ENCODE measurements at places on chromosomes 12 and 14.
A peak's percentile ranks its signal among the peaks of the same experiment; 100 is the strongest.

- no peak for DNase-seq
Observed at GRCh38 chr12:116666305-116666673, 71.6 kb downstream of the SPRING1 start.

GRCh38 chr12:28909291-28909690 is 239.8 kb upstream of the FAR2 start:
- no peak for DNase-seq

DNA sequence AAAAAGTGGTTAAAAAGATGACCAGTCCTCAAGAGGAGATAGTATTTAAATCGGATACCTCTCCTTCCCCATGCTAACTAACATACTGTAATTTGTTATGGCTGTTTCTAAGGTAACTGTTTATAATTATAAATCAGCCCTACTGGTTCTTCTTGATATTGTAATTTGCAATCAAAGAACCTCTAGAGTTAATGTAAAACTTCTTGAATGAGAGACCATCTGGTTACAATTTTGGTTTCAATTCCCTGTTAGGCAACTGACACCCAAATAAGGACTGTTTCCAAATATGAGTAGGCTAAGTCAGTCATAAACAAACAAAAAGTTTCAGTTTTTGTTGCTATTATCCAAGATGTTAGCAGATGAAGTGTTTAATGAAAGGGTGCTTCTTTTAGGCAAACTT is 120.2 kb upstream of the DNM1L start:
- DNase-seq = no peak

DNA sequence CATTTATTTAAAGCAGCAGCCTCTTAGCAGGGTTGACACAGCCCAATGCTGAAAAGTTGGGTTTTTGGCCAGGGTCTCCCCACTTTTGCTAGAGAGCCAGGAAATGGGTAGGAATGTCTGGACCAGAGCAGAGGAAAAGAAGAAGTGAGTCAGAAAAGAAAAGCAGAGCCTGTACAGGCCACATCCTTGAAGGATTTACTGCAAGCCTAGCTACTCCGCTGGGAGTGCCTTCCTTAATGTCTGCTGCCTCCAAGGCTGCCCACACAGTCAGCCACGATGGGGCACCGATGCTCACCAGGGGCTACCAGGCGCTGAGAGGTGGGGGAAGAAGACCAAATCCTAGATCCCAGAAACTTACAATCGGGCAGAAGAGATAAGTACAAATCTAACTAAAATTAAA is 139.2 kb downstream of the C12orf75 start:
- DNase-seq = no peak

GRCh38 chr12:5796171-5796958 is 148.7 kb downstream of the ANO2 start:
- peak; percentile 77 for DNase-seq

DNA sequence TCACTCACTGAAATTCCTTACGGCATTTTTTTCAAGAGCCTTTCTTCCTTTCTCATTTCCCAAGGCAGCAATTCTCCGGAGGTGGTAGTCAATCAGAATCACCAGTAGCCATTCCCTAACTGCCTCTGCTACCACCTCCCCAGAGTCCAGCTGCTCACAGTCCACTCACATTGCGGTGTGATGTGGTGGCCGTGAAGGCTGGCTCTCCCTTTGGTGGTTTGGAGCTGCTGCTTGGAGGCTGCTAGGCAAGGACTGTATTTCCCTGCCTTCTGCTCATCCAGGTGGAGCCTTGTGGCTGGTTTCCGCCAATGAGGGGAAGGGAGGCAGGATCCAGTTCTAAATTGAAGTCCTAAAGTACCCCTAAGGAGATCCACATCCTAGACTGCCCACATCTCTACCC is 222.0 kb downstream of the ANO2 start:
- no peak for DNase-seq

GRCh38 chr14:93113678-93114067 is 2.1 kb downstream of the ITPK1 start:
- DNase-seq = no peak

GRCh38 chr14:90193925-90194324 is 62.4 kb upstream of the PSMC1 start:
- DNase-seq = peak; percentile 37

DNA sequence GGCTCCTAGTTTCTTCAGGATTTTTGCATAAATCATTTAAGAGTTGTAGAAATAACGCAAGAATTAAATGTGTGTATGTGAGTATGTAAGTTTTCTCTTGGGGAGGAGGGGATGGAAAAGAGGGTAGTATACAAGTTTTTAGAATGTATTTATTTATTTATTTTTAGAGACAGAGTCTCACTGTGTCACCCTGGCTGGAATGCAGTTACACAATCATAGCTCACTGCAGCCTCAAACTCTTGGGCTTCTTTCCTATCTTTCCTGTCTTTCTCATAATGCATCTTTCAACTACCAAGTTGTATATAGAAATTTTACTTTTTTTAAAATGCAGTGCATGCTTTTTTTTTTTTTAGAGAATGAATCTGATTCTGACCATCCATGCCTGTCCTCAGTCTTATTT is 269.0 kb upstream of the GARIN2 start:
- DNase-seq = no peak

- DNase-seq = peak; percentile 84
Observed at GRCh38 chr12:101407436-101408345, at the start of gene ARL1. Gene ARL1 (minus strand): TSS chr12:101407772. CDS start chr12:101407645, 127 bp downstream.

DNA sequence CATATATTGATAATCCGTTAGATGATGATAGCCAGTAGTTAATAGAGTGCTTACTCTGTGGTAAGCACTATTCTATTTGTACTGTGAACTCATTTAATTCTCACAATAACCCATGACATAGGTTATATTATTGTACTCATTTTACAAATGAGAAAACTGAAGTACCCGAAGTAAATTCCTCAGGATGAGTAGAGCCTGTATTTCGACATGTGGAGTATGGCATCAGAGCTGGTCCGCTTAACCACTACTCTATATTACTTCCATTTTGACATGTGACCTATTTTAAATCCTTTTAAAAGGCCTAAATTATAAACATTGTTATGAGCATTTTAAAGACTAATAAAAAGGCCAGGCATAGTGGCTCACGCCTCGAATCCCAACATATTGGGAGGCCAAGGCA is 8.0 kb upstream of the RAP1B start:
- DNase-seq = no peak
